ENCODE measurements at places on chromosomes 4 and X.

DNA sequence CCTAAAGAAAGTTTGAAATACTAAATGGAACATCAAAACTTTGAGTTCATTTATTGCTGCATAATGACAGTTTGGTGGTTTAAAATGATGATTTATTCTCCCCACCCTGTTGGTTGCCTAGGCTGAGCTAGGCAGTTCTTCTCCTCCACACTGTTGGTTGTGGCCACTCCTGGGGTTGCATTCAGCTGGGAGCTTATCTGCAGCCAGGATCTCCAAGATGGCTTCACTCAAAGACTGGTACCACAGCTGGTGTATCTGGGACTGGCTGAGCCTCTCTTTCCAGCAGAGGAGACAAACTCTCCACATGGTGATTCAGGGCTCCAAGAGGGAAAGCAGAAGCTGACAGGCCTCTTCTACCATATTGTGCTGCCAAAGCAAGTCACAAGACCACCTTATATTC, 33.1 kb downstream of the MSL3 start:
- no peak for DNase-seq

- DNase-seq: no peak
Observed at GRCh38 chr4:8433136-8433535, 7.4 kb downstream of the ACOX3 start.

DNA sequence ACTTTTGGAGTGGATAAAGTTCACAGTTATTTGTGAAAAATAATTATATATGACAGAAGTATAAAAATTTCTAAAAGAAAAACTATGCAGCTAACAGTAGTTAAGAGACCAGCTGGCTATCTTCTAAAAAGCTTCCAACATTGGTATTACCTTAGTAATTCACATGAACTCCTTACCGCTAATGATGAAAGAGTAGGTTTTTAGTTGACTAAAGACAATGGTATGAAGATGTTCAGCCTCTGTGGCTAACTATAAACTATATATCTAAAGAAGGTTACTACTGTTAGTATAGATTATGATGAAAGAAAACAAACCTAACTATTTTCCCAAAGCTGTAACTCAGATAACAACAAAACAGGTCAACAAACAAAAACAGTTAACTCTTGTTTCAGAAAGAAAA, 10.4 kb downstream of the CCNI start:
- no peak for DNase-seq

GRCh38 chrX:85115252-85115651, 111.6 kb downstream of the APOOL start:
- no peak for DNase-seq

DNA sequence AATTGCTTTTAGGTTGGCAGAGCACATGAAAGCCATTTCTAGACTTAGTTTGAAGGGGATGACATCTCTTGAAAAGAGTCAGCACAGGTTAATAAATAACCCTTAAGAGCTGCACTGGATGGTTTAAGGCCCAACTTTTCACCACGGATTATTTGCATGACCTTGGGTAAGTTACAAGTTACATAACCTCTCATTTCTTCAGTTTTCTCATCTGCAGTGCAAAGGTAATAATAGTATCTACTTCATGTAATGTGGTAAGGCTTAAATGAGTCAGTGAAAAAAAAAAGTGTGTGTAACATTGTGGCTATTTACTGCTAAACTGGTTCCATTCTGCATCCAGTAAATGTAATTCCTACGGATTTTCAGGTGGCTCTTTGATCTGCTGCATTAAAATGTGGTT, 715.8 kb downstream of the CCSER1 start:
- DNase-seq: no peak

DNA sequence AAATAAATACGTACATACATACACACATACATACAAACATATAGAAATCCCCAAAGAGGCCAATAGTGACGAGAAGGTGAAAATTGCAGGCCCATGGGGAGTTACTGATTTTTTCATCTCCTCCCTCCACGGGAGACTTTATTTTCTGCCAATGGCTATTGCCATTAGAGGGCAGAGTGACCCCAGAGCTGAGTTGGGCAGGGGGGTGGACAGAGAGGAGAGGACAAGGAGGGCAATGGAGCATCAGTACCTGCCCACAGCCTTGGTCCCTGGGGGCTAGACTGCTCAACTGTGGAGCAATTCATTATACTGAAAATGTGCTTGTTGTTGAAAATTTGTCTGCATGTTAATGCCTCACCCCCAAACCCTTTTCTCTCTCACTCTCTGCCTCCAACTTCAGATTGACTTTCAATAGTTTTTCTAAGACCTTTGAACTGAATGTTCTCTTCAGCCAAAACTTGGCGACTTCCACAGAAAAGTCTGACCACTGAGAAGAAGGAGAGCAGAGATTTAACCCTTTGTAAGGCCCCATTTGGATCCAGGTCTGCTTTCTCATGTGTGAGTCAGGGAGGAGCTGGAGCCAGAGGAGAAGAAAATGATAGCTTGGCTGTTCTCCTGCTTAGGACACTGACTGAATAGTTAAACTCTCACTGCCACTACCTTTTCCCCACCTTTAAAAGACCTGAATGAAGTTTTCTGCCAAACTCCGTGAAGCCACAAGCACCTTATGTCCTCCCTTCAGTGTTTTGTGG, 180.7 kb downstream of the AR start:
- DNase-seq: no peak

GRCh38 chrX:19883878-19884277, 3.5 kb downstream of the SH3KBP1 start:
- no peak for DNase-seq

- DNase-seq: no peak
Observed at GRCh38 chrX:105650986-105651385, 171.4 kb upstream of the NRK start.

GRCh38 chr4:185786422-185786821, 25.6 kb downstream of the SORBS2 start:
- DNase-seq: no peak

GRCh38 chr4:174204164-174204831, 79.2 kb downstream of the FBXO8 start:
- DNase-seq: no peak

DNA sequence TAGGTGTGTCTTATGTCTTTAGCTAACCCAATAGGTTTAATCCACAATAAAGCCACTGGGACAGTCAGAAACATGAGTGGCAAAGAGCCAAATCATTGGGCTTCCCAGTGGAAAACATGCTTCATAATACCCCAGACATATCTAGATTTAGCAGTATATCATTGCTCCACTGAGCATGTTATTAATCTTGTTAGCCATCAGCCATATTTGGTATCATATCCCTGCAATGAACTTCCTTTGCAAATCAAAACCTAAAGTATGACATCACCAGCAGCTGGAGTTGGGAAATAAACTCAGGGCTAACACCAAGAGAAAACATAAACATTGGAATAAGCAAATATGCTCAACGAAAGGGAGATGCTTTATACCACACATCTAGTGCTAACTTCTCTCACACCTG, 280.8 kb upstream of the NOCT start:
- DNase-seq: no peak

GRCh38 chr4:8070736-8071718, 87.6 kb downstream of the ABLIM2 start:
- DNase-seq: no peak

- no peak for DNase-seq
Observed at GRCh38 chrX:2781226-2781571, 29.4 kb downstream of the XG start.

GRCh38 chr4:11037637-11038036, 353.1 kb upstream of the CLNK start:
- no peak for DNase-seq

DNA sequence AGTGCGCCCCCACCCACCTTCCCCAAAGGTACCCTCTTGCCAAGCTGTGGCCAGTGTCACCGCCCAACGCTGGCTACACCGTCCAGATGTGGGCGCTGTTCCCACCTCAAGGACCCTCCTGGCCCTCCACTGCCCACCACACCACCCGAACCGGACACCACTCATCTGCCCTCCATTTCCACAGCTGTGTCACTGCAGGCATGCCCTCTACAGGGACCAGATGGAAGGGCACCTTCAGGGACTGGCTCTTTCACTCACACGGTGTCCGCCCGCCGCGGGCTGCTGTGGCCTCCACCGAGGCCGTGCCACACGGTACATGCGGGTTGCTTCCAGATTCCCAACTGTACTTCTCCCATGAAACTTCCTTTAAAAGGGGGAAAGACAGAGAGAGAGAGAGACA, 87.7 kb downstream of the FAM53A start:
- no peak for DNase-seq

DNA sequence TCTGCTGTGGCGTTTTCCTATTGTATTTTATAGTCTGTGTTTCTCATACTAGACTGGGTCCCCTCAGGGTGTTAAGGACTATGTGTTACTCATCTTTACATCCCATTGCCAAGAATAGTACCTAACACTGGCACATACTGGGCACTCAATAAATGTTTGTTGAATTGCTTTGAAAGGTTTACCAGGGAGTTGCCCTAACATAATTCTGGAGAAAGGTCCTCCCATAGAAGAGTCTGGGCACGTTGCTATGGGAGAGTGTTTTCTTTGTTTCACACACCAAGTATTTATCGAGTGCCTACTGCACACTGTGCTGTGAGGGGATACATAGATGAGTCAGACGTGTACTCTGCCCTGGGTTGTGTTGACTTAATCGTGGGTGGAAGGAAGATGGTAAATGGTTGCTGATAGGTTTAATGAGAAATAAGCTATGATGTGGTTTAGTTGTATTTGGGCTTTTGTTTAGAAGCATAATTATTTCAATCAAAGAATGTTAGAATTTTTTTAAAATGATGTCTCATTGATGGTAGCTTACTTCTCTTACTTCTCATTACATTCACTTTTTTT, 42.9 kb downstream of the AFF1 start:
- peak; percentile 24 for DNase-seq

GRCh38 chrX:13180807-13181206, 136.4 kb upstream of the FAM9C start:
- no peak for DNase-seq

DNA sequence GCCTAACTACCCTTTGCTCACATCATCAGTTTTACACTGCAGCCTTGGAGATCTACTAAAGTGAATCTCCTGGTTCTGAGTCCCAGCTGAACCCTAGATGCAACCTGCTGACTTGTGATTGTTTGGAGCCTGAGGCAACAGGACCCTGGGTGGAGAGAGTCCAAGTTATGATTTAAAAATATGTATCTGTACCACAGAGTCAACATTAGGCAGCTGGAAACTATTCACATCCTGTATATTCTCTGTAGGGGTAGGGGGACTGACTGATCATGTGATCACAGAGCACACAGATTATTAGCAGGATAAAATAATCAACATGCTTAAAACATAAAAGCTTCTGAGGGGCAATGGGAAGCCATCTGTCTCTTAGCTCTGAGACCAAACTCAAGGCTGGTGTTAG, 52.1 kb downstream of the CT47B1 start:
- no peak for DNase-seq

DNA sequence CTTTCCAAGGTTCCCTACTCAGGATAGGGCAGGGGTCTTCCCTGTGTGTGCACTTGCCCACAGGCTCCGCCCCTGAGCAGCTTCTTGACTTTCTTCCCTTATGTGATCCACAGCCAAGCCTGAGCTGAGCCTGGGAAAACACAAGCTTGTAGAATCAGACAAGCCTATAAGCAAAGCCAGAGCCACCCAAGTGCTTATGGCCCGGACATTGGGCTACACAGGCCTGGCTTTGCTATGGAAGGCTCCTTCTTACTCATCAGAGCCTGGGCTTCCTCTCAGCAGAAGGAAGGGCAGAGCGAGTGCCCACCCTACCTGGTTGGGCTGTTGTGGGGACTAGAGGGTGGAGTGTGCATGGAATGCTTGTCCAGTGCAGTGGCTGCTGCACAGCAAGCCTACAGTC, 1.3 kb upstream of the TNIP2 start:
- no peak for DNase-seq

DNA sequence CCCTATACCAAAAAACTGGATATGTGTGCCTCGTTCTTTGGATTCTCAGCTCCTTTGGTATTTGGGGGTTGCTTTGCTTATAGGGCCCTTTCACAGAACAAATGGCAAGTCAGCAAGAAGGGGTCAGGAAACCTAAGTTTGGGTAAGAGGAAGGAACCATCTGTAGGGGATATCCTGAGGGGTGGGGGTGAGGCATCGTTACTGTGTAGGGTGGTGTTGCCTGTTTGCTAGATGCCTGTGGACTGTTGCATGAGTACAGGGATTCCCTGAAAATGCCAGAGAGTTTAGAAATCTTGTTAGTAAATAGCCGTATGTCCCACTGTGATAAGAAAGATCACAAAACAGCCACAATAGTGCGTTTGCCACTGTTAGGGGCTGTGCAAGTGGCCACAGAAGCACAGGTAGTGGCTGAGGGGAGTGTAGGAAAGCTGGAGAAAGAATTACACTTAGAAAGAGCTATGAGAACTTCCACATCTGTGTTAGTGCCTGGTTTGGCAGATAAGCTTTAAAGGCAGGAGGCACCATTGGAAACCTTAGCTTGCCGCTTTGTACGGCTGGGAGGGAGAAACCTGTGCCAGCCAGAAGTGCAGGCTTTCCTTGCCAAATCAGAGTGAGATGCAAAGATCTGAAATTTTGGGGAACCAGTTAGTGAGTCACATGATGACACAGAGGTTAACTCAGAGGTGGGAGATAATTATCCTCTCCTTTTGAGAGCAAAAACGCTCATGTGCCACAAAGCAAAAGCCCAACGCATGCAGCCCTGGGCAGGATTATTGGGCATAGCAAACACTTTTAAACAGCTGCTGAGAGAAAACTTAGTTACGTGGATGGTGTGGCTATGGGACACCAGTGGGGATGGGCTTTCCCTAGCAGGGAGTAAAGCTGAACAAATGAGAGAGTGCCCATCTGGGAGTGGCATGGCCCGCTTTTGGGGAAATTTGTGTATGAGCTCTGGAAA, 343.7 kb downstream of the ARAP2 start:
- no peak for DNase-seq

- DNase-seq: no peak
Observed at GRCh38 chrX:456551-457291, 70.0 kb upstream of the PPP2R3B start.

DNA sequence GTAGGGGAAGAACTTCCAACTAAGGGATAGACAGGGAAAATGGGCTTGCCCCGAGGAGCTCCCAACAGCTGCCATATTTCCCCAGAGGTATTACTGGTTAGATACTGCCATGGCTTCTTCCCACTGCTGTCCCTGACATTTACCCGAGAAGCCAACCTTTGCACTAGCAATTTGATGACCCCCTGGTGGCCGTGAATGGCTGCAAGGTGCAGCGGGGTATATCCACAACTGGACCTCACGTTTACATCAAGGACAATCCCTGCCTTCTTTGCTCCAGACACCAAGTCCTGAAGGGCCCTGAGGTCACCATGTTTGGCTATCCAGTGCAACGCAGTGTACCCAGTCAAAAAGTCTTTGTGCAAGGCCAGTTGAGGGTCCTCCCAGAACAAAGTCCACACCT, 2.3 kb downstream of the SOWAHB start:
- no peak for DNase-seq

- DNase-seq: no peak
Observed at GRCh38 chrX:77431227-77431626, 16.0 kb upstream of the FGF16 start.

All from Panc1 (cell line).